ENCODE measurements at places on chromosomes 7 and 10.

DNA sequence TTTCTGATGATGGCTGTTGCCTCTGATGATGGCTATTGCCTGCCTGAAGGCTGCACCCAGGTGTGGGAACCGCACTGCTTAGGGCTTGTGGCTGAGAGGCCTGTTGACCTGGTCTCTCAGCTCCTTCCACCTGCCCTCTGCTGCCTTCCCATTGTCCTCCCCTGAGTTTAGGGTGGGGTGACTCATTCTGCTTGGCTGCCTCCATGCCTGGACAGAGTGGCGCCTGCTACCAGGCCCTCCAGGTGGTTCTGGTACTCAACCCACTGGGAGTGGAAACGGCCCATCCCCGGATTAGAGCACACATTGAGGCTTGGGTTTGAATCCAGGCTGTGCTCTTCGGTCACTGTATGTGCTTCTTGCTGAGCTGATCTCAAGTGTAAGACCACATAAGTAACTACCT is 120.6 kb downstream of the SEM1 start:
- no peak for DNase-seq

DNA sequence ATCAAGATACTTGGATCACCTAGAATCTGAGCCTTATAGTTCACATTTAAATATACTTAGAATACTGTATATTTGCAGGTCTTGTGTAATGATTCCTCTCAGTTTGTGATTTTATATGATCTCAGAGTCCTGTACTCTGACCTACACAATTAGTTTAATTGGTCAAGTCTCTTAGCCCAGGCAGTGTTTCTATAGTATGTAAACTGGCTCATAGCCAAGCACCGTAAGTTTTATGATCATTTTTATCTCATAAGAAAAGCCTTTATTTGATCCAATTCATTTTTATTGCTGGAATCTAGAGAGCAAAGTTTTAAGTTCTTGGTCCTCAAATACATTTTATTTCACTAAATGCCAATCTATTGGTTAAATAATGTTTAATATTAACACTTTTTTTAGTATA is 242.2 kb downstream of the MALRD1 start:
- no peak for DNase-seq

- no peak for DNase-seq
Measured at GRCh38 chr10:70498970-70499835, 20.6 kb downstream of the PALD1 start.

DNA sequence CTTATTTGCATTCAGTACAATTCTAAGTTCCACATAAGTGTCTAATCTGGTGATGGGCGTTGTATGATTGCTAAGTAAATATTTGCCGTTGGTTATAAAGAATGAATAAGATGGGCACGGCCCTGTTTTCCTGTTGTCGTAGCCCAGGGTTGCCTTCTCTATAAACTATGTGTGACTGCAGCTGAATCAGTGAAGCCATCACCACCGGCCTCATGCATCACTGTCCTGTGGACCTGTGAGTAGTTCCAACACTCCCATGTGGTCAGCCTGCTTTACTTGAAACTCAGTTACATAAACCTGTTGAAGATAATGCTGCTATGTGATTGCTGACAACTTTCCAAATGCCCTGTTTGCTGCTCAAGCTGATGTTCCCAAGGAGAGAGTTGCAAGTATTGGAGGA is 21.6 kb upstream of the KLF6 start:
- peak; percentile 62 for DNase-seq

GRCh38 chr7:82443036-82443546 is 486 bp downstream of the CACNA2D1 start:
- DNase-seq: peak; percentile 73

GRCh38 chr7:74262639-74263398 is 8.6 kb upstream of the RFC2 start:
- DNase-seq: no peak

DNA sequence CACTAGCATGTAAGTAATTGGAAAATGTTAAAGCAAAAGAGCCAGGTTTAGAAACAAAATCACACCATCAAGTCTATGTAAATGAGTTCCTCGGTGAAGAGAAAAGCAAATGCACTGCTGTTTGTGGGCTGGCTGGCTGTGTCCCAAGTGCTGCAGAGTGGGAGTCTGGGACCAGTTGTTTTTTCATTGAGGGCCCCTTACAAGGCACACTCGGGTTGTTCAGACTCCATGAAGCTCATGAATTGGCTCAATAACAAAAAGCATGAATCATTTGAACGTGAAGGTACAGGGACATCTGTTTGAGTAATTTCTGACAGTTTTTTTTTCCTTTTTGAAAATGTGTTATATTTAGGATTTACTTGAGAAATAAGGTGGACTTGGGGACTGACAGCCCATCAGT is 28.0 kb downstream of the GRK5 start:
- peak; percentile 0 for DNase-seq

DNA sequence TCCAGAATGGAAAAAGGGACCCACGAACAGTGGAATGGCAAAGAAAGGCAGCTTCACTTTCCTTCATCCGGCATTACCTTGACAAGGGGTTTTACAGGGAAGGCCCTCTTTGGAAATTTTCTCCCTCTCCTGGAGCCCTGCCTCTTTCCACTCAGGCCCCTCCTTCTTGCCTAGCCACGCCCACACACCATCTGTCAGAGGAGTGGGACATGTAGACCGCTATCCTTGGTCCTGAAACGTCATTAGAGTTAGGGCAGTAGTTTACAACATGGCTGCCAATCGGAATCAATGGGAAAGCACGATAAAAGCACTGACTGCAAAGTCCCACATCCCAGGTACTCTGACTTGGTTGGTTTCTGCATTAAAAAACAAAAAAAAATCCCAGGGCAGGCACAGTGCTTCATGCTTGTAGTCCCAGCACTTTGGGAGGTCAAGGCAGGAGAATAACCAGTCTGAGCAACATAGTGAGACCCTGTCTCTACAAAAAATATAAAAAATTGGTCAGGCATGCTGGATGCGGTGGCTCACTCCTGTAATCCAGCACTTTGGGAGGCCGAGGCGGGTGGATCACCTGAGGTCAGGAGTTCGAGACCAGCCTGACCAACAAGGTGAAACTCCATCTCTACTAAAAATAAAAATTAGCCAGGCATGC is 96.4 kb downstream of the MARCHF5 start:
- DNase-seq: no peak

Data from NCI-H345 (cell line).